ENCODE measurements at places on chromosomes 7 and 10.

- no peaks in the 10 kb centered on the region for H3K27me3 ChIP-seq
- no peak overlapping the region for H3K4me3 ChIP-seq
- no peak overlapping the region for H3K27ac ChIP-seq
- no peaks in the 10 kb centered on the region for H3K4me1 ChIP-seq
- DNase-seq, result no peak
Observed at GRCh38 chr10:44030132-44030531, 354.8 kb downstream of the CXCL12 start.

- no peaks in the 10 kb centered on the region for H3K36me3 ChIP-seq
- H3K4me3 ChIP-seq, result no peak overlapping the region
- H3K27ac ChIP-seq, result no peak overlapping the region
- no peak for DNase-seq
- no peaks in the 10 kb centered on the region for H3K4me1 ChIP-seq
Observed at GRCh38 chr7:4845740-4846142, 16.1 kb downstream of the PAPOLB start.

- H3K36me3 ChIP-seq, result no peaks in the 10 kb centered on the region
- DNase-seq, result peak; percentile 77
- no peaks in the 10 kb centered on the region for H3K27me3 ChIP-seq
- H3K4me3 ChIP-seq, result no peak overlapping the region
- no peak overlapping the region for H3K27ac ChIP-seq
Observed at GRCh38 chr7:38932509-38933168, 23.6 kb upstream of the VPS41 start.

DNA sequence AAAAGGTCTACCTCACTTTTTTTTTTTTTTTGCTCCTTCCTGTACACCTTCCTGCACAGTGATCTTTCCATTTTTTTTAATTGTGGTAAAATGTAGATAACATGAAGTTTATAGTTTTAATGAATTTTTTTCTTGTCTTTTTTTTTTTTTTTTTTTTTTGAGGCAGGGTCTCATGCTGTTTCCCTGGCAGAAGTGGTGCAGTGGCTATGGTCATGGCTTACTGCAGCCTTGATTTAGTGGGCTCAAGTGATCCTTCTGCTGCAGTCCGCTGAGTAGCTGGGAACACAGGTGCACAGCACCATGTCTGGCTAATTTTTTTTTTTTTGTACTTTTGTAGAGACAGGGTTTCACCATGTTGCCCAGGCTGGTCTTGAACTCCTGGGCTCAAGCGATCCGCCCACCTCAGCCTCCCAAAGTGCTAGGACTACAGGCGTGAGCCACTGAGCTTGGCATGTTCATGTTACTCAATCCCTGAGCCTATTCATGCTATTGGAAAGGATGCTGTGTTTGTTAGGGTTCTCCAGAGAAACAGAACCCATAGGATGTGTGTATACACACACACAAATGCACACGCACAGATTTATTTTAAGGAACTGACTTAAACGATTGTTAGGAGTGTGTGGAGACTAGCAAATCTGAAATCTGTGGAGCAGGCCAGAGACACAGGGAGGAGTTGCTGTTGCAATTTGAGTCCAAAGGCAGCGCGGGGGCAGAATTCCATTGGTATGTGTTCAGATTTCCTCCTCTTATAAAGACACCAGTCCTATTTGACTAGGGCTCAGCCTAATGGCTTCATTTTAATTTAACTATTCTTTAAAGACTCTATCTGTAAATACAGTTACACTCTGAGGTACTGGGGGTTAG is 29.1 kb downstream of the GALNT11 start:
- no peaks in the 10 kb centered on the region for H3K27me3 ChIP-seq
- peak; percentile 64 for DNase-seq
- peaks cover 8% of the 10 kb centered on the region for H3K4me1 ChIP-seq
- no peak overlapping the region for H3K27ac ChIP-seq

GRCh38 chr7:1329966-1330800 is 97.5 kb downstream of the UNCX start:
- no peak overlapping the region for H3K4me3 ChIP-seq
- no peak for DNase-seq
- no peaks in the 10 kb centered on the region for H3K27me3 ChIP-seq
- H3K4me1 ChIP-seq, result no peaks in the 10 kb centered on the region
- no peaks in the 10 kb centered on the region for H3K36me3 ChIP-seq

DNA sequence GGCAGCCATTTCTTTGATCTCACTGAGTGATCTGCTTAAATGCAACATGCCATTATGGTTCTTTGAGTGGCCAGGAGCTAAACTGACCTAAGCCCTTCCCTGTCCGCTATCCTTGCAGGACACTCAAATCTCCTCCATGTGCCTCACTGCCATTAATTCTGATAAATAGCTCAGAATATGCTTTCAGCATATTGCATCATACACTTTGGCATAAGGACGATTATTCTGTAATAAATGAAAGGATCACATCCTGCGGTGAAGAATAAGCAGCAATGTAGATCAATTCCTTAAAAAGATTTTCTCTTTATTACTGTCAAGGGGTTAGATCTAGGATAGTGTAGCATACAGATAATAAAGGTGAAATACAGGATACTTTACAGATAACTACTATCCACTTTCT is 231.8 kb upstream of the CTBP2 start:
- no peak for DNase-seq
- H3K4me3 ChIP-seq, result no peak overlapping the region
- no peaks in the 10 kb centered on the region for H3K27me3 ChIP-seq
- no peaks in the 10 kb centered on the region for H3K36me3 ChIP-seq

DNA sequence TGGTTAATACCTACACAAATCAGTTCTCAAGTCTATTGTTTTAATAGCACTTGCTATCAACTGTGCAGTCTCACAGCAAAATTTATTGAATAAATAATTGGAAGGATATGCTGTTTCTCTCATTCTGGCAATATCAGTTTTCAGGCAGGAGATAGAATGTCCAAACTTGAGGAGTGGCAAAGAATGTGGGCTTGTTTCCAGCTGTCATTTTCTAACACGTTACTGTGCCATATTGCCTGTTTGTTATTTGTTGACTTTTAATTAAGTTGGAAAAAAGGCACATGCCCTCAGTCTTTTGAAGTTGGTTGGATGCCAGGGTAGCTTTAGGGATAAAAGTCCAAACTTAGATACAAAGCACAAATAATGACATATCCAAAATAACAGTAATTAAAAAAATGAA is 52.2 kb downstream of the MAGI2 start:
- H3K27me3 ChIP-seq, result no peaks in the 10 kb centered on the region
- H3K4me1 ChIP-seq, result peaks cover 31% of the 10 kb centered on the region
- DNase-seq, result no peak

DNA sequence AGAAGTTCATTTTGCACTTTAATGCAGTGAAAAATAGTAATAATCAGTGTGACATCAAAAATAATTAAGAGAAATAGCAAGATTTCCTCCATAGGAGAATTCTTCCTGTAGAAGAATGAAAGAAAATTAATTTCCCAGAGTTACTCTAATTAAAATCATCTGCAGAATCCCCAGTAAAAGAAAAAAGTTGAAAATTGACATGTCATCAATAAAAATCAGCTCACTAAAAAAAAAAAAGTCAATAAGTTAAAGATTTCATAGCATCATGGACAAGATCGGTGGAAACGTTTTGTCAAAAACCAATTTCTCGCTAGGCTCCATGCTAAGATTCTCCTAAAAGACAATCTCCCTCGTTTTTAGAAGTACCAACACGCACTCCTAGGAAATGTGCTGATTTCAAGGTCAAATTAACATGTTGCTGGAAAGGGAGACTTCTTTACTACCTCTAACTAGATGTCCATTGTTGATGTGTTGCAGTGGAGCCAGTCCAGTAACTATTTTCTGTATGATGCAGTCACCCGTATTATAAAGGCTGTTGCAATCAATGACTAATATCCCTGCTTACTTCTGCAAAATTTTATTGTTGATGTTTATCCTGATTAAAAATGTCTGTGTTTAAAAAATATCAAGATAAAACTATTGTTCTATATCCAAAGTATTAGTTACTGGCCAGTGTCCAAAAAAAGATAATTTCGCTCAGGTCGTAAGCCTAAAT is 591.9 kb upstream of the MGMT start:
- no peak overlapping the region for H3K4me3 ChIP-seq
- H3K36me3 ChIP-seq, result no peaks in the 10 kb centered on the region
- no peaks in the 10 kb centered on the region for H3K27me3 ChIP-seq
- no peak overlapping the region for H3K27ac ChIP-seq

- peaks cover 2% of the 10 kb centered on the region for H3K36me3 ChIP-seq
- no peaks in the 10 kb centered on the region for H3K4me1 ChIP-seq
- H3K4me3 ChIP-seq, result no peak overlapping the region
- no peak for DNase-seq
- no peak overlapping the region for H3K27ac ChIP-seq
Observed at GRCh38 chr7:129741743-129742213, 130.3 kb downstream of the NRF1 start.

DNA sequence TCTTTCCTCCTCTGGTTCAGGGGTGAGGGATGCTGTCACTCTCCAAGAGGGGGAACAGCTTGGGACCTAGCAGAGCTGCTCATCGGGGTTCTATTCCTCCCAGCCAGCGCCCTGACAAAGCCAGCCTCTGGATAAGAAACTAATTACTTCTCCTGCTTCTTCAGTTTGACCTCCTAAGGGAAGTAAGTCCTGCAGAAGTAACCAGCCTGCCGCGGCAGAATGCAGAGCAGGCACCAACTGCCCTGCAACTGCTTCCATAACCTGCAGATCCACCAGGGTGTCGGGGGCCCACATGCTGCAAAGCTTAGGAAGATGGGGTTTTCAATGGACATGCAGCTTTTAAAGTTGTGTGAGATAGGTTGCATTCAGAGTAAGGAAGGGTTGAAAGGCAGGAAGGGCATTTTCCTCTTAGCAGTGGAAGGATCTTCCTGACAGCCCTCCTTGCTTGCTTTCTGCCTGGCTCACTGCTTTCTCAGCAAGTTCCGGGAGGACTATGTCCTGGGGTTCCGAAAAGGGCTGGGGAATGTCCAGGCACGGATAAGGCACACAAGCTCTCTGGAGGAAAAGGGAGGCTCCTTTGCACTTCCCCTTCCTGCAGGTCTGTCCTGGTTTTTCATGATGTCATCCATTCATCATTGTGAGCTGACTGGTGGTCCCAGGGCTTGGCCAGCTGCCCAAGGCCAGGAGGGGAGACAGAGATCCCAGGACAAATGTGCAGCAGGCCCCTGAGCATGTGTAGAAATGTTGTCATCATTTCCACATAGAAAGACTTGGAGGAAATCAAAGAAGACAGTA is 24.3 kb upstream of the CALU start:
- no peaks in the 10 kb centered on the region for H3K27me3 ChIP-seq
- H3K27ac ChIP-seq, result no peak overlapping the region
- no peaks in the 10 kb centered on the region for H3K36me3 ChIP-seq

DNA sequence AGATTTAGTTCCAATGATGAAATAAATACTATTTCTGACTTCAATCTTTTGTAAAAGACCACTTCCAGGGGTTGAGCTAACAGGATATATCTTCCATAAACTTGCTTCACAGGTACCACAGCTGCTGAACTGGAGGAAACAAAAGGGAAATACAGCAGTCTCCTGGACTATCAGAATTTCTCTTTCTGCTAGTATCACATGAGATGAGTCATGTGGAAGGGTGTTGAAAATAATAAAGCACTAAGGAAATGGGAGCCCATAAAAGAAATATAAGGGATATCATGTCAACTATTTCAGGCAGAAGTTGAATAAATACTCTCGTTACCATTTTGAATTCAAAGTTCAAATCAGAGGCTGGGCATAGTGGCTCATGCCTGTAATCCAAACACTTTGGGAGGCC is 250.3 kb upstream of the NFE2L3 start:
- no peak overlapping the region for H3K27ac ChIP-seq
- no peak for DNase-seq
- no peak overlapping the region for H3K4me3 ChIP-seq
- H3K4me1 ChIP-seq, result no peaks in the 10 kb centered on the region
- H3K27me3 ChIP-seq, result no peaks in the 10 kb centered on the region
- H3K36me3 ChIP-seq, result no peaks in the 10 kb centered on the region

DNA sequence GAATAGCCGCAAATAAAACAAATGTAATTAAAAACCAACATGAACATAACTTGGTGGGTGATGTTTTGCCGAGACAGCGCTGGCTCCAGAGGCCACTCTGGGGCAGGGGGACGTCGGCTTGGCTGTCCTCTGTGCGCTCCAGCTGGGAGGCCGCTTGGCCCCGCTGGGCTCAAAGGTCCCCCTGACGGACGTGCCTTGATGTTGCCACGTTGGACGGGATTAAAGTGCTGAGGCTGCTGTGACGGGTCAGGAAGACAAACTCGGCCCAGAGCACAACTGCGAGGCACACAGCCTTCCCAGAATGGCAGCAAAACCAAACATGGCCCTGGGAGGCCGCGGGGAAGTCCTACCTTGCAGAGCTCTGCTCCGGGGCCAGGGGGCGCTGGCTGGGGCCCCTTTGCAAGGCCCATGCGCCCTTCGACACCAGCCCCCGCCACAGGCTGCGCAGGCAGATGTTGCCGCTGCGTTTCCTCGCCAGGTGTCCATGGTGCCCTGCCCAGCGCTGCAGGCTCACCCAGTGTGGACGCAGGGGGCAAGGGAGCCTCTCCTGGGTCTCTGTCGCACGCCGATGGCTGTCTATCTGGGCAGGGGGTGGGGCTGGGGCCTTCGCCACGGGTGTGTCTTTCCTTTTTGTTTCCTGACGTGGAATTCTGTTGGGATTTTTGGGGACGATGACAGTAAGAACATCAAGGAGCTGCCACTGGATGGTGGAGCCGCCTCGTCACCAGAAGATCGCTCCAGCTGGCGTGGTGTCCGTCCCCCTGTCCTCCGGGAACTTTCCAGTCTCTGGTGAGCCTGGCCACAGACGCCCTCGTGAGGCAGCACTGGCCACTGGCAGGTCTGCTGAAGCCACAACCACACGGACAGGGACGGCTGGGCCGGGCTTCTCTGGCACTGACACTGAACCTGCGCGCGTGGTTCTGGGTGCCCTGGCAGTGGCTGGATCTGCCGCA is 99.6 kb upstream of the DIP2C start:
- H3K4me1 ChIP-seq, result no peaks in the 10 kb centered on the region
- H3K36me3 ChIP-seq, result no peaks in the 10 kb centered on the region
- H3K4me3 ChIP-seq, result peak overlapping the region; percentile 42
- H3K27me3 ChIP-seq, result no peaks in the 10 kb centered on the region
- peak; percentile 41 for DNase-seq
- peak overlapping the region; percentile 44 for H3K27ac ChIP-seq

DNA sequence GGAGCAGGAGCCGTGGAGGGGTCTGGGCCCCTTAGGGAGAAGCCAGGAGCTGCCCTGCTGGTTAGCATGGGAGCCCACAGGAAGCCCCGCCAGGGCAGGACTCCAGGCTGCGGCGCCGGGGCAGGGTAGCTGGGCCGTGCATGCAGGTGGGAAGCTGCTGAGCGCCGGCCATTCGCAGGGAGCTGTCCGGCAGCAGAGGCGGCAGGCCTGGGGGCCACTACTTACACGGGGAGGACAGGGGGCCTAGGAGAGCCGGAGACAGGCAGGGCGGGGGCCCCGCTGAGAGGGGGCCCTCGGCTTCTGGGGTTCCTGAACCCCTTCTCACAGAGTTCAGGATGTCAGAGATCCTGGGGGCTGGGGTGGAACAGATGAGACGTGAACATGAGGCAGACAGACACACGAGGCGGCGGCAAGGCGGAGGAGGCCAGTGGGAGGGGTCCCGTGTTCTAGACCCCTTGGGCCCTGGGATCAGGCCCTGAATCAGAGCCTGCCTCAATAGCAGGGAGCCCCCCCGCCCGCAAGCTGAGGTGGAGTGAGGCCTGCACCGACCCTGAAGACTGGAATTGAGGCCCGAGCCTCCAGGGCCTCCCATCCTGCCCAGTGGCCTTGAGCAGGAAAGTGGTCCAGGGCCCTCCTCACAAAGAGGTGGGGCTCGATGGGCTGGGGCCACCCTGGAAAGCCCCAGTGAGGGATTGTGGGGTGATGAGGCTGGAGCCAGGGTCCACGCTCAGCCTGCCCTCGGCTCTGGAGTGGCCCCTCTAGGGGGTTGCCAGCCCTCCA is 28.0 kb downstream of the YKT6 start:
- H3K4me1 ChIP-seq, result no peaks in the 10 kb centered on the region
- H3K36me3 ChIP-seq, result no peaks in the 10 kb centered on the region
- no peak overlapping the region for H3K27ac ChIP-seq
- H3K4me3 ChIP-seq, result no peak overlapping the region
- H3K27me3 ChIP-seq, result no peaks in the 10 kb centered on the region

Measured in right lobe of liver (tissue), 6 donors.